ENCODE measurements at places on chromosomes 11 and 22.
A peak's percentile ranks its signal among the peaks of the same experiment; 100 is the strongest.

- DNase-seq: peak; percentile 42
Observed at GRCh38 chr11:64885367-64886286, 7.2 kb upstream of the EHD1 start.

DNA sequence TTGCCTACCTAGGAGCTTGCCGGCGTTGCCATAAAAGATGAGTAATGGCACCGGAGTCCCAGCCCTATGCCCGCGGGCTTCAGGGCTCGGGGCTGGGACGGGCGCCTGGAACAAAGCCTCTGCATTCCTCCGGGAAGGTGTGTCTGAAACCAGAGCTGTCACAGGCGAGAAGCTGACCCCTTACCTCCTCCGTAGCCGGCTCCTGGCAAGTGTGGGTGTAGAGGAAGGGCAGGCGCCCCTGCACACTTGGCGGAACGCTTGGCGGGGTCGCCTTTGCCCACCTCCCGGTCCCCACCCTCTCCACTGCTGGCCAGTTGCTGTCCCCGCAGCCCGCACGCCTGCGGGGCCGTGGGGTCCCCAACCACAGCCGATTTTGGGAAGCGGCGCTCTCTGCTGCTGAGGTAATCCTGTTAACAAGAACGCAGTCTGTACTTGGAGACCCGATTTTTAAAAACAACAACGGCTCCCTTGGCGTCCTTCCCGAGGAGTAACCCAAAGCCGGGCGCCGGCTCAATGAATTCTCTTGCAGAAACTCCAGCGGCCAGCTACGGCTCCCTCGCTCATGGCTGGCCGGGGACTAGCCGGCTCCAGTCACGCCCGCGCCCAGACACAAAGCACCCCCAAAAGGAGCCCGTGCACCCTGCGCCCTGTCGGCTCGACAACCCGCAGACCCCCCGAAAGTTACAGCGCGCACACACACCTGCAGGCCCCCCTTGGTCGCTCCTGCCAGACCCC lies 89.2 kb downstream of the PLEKHA7 start:
- DNase-seq: no peak

DNA sequence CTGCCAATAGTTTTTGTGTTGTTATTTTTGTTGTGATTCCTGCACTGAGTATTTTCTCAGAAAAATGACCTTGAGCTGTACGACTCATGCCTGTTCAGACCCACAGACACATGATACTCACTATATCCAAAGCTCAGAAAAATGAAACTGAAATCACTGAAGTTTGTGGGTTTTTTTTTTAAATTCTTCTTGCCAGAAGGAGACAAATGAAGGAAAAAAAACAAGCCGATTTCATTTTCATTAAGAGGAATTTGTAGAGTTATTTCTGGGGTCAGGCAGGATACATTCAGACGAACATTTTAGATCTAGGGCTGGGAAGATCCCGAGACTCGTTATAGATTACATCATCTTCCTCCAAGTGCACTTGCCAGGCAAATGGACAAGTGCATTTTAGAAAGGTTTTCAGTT lies 60.4 kb downstream of the BMAL1 start:
- no peak for DNase-seq

- DNase-seq: no peak
Observed at GRCh38 chr11:124890683-124891372, 6.8 kb downstream of the ROBO4 start.

- DNase-seq: no peak
Observed at GRCh38 chr11:36478700-36479329, 31.3 kb downstream of the TRAF6 start.

- no peak for DNase-seq
Observed at GRCh38 chr22:50507421-50507990, at the start of gene LMF2. LMF2 (minus strand) TSS chr22:50507702; CDS start chr22:50507675, 27 bp downstream.

GRCh38 chr11:57318178-57318577 lies 6.6 kb downstream of the TNKS1BP1 start:
- DNase-seq: no peak

DNA sequence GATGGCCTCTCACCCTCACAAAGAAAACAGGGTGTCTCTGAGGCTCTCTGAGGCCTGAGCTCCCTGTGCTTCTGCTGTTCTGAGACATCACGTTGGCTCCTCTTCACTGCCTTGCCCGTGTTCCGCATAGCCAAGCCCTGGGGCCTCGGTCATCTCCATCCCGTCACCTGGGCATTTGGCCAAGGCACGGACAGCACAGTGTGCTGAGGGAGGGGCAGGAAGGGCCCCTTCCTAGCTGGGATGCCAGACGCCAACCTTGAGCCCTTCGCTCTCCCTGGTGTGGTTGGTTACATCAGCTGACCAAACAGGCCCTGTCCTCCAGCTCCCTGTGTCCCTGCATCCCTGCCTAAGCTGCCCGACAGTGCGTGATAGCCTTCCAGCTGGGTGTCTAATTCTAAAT lies 25.9 kb downstream of the MOV10L1 start:
- DNase-seq: no peak

DNA sequence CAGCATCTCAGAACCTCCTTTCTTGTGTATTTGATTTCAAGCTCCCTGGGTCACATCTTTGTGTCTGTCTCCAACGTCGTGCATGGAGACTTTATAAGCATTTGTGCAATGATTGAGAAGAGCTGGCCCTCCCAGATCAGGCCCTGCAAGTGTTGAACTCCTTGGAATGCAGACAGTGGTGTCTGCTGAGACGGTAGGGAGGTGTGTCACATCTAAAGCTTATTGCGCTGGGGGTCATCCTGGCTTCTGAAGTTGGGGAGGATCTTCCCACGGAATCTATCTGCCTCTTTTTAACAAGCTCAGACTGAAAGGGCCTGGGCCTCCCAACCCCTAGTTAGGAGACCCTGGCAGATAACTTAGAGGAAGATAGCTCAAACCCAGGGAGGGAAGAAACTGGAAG lies 6.7 kb downstream of the APLNR start:
- no peak for DNase-seq

DNA sequence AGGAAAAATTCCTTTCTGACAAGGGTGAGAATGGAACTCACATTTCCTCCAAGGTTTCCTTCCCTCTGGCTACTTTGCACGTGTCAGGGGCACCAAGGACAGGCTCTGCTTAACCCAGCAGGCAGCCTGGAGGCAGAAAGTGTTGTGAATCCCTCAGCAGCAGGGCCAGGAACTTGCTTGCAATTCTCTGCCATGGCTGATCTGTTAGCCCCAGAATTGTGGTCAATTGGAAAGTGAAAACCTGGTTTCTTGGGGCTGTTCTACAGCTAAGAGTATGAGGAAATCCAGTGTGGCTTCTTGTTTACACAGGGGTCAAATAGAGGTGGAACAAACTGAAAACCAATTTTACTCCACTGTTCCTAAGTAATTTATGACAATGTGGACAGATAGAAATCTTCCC lies 38.3 kb upstream of the CEP295 start:
- no peak for DNase-seq

DNA sequence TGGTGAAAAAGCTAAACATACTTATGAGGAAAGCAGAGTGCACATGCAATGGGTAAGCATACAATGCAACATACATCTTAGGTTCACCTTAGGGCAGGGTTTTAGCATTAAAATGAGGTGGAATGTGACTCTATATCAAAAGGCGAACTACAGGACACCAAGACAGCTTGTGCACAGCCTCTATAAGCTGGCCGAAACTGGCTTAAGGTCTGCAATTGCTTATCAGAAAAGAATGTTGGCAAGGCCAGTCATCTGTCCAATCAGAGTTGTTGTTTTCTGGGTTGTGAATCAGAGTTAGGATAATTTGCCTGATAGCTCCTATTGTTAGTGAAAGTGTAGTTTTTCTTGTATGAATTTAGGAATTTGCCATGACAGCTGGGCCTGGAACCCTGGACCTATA lies 76.5 kb downstream of the LRRC4C start:
- no peak for DNase-seq

- DNase-seq: no peak
Observed at GRCh38 chr22:37294747-37295146, 12.4 kb downstream of the CYTH4 start.

DNA sequence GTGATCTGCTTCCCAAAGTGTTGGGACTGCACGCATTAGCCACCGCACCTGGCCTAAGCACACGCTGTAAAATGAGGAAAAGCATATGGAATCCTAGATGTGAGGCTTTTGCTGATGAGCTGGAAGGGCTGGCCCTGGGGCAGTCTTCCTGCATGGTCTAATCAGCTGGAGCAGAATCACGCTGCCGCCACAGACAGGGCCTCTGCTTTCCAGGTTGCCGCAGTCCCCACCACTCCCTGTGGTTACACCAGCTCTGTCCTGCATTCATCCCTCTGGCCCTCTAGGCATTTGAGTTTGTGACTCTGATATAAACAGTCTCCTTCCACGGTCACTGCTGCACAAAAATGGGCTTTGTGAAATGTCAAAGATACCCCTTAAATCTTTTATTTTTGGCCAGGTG lies 17.1 kb downstream of the RPS6KA4 start:
- no peak for DNase-seq
